AG10803 (cell line): ENCODE measurements at places on chromosomes 13 and 19.

GRCh38 chr13:32645854-32646253 lies 59.6 kb downstream of the PDS5B start:
- DNase-seq = no peak

DNA sequence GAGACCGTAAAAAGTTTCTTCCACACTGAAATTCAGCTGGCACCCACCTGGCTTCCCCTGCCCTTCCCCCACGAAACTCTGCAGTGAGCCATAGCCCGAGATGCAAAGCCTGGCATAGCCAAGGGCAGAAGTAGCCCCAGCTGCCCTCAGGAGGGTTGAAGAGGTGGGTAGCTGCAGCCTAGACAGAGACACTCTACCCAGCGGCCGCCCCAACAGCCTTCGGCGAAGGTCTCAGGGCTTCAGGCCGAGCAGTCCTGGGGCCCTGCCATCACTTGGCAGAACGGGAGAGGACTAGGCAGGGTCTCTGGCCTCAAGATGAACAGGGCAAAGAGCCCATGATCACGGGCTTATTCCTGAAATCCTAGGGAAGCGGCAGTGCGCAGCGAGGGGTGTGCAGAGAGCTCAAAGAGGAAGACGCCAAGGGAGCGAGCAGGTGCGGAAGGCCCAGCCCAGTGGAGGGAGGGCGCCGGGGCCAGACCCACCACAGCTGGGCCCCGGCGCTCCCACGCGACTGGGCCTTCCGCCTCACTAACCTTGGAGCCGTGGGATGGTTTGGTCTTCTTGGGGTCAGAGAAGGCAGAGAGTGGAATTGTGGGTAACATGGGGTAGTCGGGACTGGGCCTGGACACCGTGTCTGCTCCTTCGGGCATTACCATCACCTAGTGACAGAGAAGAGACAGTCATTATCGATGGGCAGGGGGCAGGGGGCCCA lies 53.2 kb downstream of the MLLT1 start:
- DNase-seq = no peak

DNA sequence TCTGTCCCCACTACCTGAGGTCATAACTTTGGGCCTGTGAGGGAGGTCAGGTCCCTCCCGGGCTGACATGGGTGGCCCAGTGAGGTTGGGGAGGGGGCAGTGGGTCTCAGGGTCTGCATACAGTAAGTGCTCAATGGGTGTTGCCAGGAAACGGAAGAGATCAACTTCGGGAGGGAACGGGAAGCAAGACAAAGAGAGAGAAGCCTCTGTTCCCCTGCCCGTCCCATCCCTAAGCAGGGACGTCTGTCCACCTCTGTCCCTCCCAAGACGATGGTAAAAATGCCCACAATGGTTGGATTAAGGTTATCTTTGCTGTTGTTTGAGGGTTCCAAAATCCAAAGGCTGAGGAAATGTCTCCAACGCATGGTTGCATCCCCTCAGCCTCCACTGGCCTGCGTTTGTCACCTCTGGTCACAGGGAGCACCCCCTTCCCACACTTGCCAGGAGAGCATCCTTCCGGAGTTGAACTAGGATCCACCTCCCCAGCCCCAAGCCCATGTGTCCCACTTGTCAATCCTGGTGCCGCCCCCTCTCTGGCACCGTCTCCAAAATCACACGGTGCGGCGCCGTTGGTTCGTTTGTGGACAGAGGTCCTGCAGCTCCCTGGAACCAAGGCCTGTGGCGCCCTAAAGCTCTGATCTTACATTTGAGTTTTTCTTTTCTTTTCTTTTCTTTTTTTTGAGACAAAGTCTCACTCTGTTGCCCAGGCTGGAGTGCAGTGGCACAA lies 774 bp upstream of the HOMER3 start:
- no peak for DNase-seq

- DNase-seq = no peak
Observed at GRCh38 chr13:104571893-104572229, 1505.6 kb upstream of the SLC10A2 start.

GRCh38 chr13:86882835-86883234 lies 788.3 kb upstream of the SLITRK5 start:
- no peak for DNase-seq

DNA sequence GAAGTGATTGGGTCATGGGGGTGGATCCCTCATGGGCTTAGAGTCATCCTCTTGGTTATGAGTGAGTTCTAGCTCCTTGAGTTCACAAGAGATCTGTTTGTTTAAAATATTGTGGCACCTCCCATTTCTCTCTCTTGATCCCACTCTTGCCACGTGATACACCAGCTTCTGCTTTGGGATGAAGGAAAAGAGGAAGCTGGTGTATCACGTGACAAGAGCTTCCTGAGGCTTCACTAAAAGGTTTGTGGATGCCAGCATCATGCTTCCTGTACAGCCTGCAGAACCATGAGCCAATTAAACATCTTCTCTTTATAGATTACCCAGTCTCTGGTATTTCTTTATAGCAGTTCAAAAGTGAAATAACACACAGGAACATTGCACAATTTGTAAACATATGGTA lies 352.5 kb upstream of the ATXN8OS start:
- DNase-seq = no peak

DNA sequence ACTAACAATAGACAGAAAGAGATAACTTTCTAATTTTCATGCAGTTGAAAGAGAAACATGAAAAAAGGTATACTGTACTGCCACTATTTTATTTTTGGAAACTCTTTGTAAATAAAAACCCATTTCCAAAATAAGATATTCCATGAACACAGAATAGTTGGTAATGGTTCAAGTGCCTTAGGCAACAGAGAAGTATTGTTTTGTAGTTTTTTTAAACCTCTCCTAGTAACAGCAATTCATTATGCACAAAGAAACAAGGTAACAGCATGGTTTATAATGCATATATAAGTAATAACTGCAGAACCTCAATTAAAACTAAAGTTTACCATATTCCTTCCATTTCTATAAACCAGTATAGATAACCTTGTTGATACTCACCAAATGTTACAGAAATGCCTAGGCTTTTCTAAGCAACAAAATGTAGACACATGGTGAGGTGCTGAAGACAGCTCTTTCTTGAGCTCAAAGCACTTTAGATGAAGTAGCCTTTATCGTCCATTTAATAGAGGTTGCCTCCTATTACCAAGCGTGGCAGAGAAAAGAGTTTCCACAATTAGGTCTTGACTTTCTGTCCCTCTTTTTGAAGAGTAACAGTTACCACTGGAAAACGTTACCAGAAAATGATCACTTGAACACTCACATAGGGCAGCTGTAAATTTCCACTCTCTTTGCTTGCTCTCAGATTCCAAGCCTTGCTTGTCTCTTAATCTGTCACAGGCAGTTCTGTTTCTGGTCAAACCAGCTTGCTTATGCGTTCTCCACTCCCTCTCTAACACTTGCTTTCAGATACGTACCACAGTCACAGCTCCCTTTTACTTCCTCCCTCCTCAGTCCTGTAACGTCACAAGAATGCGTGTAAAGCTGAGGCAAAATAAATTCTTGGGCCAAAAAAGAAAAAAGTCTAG lies 42.9 kb downstream of the CAB39L start:
- DNase-seq = peak; percentile 62

GRCh38 chr19:14035706-14036105 lies 4.1 kb downstream of the IL27RA start:
- peak; percentile 75 for DNase-seq

- DNase-seq = peak; percentile 10
Observed at GRCh38 chr13:32073180-32073864, 41.7 kb downstream of the FRY start.

- DNase-seq = no peak
Observed at GRCh38 chr13:89822467-89822866, 1525.0 kb upstream of the MIR17HG start.

DNA sequence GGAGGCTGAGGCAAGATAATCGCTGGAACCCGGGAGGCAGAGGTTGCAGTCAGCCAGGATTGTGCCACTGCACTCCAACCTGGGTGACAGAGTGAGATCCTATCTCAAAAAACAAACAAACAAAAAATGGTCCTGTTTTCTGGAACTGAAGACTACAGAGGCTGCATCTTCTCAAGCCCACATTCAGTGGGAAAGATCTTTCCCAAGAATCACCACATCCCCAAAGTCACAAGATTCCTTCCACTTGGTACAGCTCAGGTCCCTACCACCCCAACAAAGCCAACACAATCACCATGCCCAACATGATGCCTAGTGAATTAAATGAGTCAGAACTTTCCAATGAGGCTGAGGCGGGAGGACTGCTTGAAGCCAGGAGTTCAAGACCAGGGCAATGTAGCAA lies 15.3 kb downstream of the CATSPERG start:
- DNase-seq = no peak

DNA sequence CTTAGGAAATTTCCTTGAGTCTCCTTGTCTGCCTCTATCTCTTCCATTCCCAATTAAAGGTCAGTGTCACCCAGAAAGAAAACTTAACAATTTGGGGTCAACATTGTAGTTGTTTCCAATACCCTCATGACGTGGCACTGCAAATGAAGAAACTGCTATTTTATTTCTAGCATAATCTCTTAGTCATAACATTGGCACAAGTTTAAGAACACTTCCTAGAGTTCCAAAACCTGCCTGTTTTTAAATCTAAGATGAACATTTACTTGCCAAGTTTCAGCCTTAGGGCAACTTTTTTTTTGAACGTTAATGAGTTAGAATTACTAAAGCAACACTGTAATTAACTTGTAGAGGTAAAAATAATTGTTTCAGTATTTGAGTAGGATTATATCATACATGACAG lies 108.0 kb downstream of the LMO7 start:
- no peak for DNase-seq

DNA sequence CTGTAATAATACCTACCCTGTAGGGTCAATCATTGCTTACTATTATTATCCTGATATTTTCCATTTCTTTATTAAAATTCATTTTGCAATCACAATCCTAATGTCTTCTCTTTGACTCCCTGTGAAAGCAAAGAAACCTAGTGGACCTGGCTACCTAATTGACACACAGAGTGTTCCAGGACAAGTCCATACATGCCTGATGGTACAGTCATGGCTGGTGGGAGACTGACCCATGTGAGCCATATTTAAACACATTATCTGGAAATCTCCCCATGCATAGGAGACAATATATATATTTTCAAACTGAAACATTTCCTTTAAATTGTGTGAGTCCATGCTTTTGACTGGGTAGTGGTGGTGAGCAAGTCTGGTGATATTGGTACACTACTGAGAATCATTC lies 230.6 kb upstream of the DACH1 start:
- DNase-seq = no peak

DNA sequence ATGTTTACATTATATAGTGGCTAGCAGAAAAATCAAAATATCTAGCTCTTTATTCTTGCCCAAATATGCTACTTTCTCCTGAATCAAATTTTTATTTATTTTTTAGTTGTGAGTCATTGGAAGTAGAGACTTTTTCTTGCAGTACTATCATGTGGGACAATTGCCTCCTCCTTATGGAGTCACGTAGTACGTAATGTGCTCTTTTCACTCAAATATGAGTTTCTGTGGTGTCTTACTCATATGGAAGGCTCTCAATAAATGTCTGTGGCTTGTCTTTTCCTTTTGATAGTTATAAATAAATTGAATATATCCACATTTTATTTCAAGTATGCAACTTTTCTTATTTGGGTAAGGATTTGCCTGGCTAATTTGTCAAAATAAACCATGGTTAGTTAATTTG lies 1411.0 kb upstream of the SLC10A2 start:
- DNase-seq = no peak

- no peak for DNase-seq
Observed at GRCh38 chr13:64000321-64000720, 2584.7 kb upstream of the PCDH20 start.

GRCh38 chr19:10450853-10451609 lies 30.7 kb downstream of the PDE4A start:
- no peak for DNase-seq

GRCh38 chr13:25281935-25282332 lies 5.4 kb downstream of the MTMR6 start:
- no peak for DNase-seq

- no peak for DNase-seq
Observed at GRCh38 chr13:27037571-27037970, 134.0 kb downstream of the USP12 start.

- peak; percentile 87 for DNase-seq
Observed at GRCh38 chr13:26584713-26585112, 27.2 kb downstream of the WASF3 start.
